Skin of body (tissue), 3 donors: ENCODE measurements at places on chromosomes 7 and 10. TPM values are rescaled to one million over a fixed set of nuclear protein-coding genes. Genes with fewer than 3 reads are reported as not detected.

The AKR1C4 gene
- total RNA-seq = not detected

The OR2A1 gene
- total RNA-seq = 0.20 TPM

The LRRC61 gene
- total RNA-seq = 3.0 TPM

The PILRA gene
- total RNA-seq = 3.2 TPM

The HGF gene
- total RNA-seq = 4.7 TPM

The LRIT1 gene
- total RNA-seq = not detected

The GALNT17 gene
- total RNA-seq = 6.3 TPM

The LRRC17 gene
- 92.4 TPM for total RNA-seq

The CRYGN gene
- total RNA-seq = not detected

The CYP2C8 gene
- 0.30 TPM for total RNA-seq

The EVX1 gene
- not detected for total RNA-seq

The CPED1 gene
- total RNA-seq = 25.8 TPM

The ENO4 gene
- total RNA-seq = 0.39 TPM

The MYL10 gene
- total RNA-seq = 3.2 TPM

The ZNF775 gene
- total RNA-seq = 3.0 TPM

The PRKAR2B gene
- total RNA-seq = 36.1 TPM

The SEMA3A gene
- 26.9 TPM for total RNA-seq

The TAS2R41 gene
- total RNA-seq = not detected

The SYCE1 gene
- not detected for total RNA-seq

The TUBB8 gene
- not detected for total RNA-seq

The SSC4D gene
- total RNA-seq = 0.89 TPM

The CDC14C gene
- not detected for total RNA-seq

The MSS51 gene
- 9.1 TPM for total RNA-seq

The CDNF gene
- total RNA-seq = 3.2 TPM

The DHTKD1 gene
- 19.5 TPM for total RNA-seq

The POLL gene
- total RNA-seq = 11.0 TPM

The LIPK gene
- total RNA-seq = 10.6 TPM

The HPS1 gene
- total RNA-seq = 16.8 TPM

The LDB3 gene
- total RNA-seq = 25.0 TPM

The HACD1 gene
- total RNA-seq = 13.0 TPM

The KCND2 gene
- 0.79 TPM for total RNA-seq

The MMD2 gene
- total RNA-seq = not detected

The TRIL gene
- total RNA-seq = 21.8 TPM

The ACHE gene
- 9.8 TPM for total RNA-seq

The METTL2B gene
- total RNA-seq = 22.5 TPM

The CFTR gene
- total RNA-seq = 1.2 TPM
